ENCODE measurements at places on chromosomes 12 and 14.

DNA sequence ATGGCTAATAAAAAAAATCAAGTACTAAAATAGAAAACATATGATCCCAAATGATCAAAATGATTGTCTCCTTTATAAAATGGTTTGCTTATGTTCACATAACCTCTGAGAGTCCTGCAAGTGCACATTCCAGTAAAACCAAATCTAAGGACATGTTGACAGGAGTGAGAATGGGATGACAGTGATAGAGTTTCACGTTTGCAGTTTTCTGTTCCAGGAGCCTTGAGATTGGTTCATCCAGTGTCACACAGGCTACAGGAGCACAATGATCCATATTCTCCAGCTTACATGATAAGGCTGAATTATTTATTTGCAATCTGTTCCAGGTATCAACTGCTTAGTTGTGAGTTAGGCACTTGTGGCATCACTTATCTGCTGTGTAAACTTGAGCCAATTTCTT lies 1.5 kb upstream of the GYS2 start:
- no peak for DNase-seq

DNA sequence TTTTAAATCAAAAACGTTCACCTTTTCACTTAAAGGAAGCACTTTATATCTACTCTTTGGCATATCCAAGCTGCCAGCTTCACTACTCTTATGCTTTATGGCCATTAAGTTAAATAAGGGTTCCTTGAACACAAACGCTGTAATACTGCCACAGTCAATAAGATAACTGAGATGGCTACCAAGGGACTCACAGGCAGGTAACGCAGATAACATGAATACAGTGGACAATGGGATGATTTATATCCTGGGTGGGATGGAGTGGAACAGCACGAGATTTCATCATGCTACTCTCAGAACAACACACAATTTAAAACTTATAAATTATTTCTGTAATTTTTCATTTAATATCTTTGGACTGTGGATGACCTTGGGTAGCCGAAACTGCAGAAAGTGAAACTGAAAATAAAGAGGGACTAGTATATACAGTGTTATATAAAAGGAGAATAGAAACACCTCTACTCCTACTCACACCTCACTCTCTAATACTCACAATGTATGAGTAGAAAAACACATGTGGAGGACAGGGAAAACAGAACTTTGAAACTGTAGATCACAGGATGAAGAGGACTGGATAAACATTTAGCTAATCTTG lies 367.3 kb downstream of the C12orf50 start:
- no peak for DNase-seq

DNA sequence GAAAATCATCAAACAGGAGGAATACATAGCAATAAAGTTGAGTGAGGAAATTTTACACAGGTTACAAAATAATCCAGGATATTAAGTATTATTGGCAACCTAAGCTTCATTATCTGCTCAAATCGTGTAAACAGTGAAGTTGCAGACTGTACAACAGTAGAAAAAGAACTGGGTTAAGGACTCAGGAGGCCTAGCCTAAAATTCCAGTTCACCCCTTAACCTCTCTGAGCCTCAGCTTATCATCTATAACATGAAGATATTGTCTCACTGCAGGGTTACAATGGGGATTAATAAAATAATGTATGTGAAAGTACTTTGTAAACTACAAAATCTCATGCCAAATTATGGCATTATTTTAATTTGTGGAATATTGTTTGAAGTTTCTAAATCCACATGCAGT lies 26.0 kb downstream of the DDHD1 start:
- DNase-seq, result no peak

- no peak for DNase-seq
These were observed 118.2 kb upstream of the GSC start for GRCh38 chr14:94888121-94888520.

DNA sequence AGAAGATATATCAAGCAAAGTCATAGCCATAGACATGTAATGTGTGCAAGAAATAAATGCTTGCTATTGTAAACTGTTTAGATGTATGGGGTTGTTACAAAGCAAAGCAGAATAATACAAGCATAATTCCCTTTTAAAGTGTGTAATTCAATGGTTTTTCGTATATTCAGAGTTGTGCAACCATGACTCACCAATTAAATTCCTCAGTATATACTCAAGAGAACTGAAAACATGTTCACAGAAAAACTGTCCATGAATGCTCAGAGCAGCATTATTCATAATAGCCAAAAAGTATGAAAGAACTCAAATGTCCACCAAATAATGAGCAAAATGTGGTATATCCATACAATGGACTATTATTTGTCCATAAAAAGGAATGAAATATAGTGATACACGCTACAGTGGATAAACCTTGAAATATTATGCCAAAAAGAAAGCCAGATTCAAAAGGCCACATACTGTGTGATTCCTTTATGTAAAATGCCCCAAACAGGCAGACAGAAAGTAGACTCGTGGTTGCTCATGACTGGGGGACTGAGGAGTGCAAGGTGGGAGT lies 9.3 kb downstream of the GXYLT1 start:
- DNase-seq, result no peak
